ENCODE measurements at places on chromosomes 12 and 14.

- peak; percentile 72 for DNase-seq
These were observed 127.4 kb downstream of the KTN1 start for GRCh38 chr14:55707365-55707804.

DNA sequence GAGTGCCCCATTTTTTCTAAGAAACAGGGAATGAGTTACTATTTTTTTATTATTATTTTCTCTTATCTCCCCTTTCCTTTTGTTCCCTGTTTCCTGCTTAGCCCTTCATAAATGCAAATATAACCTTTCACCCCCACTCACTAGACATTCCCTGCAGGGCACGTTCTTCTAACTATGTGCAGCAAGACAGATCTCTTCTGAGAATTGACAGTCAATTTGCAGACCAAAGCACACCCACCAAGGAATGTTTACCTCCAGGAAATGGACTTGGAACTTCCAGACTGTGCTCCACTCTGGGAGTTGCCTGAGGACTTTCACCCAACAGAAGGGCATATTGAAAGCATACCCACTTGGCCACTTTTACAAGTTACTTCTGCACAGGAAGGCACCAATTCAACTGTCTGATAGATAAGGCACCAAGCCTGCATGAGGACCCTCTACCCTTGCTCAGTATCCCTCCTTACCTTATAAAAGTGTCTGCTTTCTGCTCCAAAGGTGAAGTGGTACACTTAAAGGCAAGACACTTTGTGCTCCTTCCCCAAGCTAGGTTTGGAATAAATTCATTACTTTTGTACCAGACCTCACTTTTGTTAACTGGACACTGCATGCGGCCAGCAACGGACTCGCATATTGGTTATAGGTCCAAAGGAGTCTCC lies 6.5 kb downstream of the TAS2R19 start:
- DNase-seq: no peak

- no peak for DNase-seq
These were observed 14.2 kb downstream of the STON2 start for GRCh38 chr14:81385886-81386285.

- no peak for DNase-seq
These were observed 40.2 kb downstream of the CACNA2D4 start for GRCh38 chr12:1878214-1878613.

- no peak for DNase-seq
These were observed 48.8 kb upstream of the ESRRB start for GRCh38 chr14:76326918-76327689.

DNA sequence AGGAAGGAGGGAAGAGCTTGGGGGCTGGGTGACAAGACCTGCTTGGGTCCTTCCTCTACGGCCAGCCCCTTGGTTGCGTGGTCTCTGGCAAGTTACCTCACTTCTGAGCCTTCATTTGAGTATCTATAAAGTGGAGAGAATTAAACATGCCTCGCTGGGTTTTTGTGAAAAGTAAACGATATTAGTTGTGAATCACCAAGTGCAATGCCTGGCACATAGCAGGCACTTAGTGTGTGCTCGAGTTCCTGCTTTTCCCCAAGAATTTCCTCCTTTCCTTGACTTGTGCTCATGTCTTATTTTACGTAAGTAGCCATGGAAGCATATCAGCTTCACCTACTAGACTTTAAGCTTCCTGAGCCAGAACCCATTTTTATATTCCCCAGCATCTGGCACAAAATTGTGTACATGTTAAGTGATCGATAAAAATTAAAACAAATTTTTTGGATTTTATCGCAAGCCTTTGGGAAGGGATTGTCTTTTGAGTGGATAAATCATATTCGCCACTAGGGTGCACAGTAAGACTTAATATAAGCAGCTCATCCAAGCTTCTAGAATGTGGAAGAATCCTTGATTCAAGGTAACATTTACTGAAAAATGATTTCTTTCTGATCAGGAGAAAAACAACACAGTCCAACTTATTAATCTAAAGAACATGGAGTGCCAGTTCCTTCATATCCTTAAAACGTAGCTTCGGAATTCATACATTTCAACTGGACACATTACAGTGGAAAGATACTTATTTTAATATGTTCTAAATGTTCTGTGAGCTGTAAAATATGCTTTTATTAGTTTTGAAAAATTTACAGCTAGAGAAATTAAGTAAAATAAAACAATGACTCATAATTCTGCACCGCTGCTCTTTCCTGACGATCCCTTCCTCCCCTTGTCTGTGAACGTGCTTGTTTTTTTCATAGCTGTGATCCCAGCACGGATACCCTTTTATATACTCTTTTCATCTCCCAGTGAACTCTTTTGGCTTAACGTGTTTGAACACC lies 62.0 kb downstream of the SLC25A47 start:
- DNase-seq: peak; percentile 71

DNA sequence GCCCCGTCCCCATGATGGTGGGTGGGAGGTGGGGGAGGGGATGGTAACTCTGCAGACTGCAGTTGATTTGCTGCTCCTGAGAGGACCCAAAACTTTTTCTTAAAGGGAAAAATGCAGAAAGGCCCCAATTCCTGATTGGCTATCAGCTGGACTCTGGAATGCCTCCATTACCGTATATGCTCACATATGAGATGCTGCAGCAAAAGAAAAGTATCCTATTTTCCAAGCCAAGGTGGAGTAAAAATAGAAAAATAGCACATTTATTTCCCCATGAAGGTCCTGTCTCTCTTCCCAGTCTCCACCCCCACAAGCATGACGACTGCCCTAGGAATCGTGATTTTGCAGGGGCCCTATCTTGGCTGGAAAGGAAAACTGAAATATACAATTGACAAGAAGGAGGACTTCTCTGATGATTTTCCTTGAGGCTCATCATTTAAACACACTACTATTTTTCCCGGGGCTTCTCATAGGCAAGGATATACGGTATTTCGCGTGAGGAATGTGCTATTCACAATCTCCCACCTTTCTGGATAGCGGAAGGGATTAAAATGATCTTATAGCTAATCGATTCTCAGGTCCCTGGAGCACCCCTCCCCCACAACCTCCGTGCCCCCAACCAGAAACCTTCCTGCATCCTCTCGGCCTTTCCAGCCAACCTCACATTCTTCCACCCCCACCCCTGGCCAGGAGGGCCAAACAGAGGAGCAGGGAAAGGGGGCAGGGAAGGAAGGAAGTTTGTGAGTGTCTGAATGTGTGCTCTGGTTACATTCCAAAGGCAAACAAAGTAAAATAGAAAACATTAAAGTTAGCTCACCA lies 138.9 kb upstream of the CCND2 start:
- no peak for DNase-seq

GRCh38 chr14:91360490-91361232 lies 57.0 kb downstream of the CCDC88C start:
- no peak for DNase-seq

- no peak for DNase-seq
These were observed 905.0 kb upstream of the ATXN7L3B start for GRCh38 chr12:73632661-73633060.

Measured in AG10803 (cell line).